Fibroblast of the aortic adventitia (primary cell): ENCODE measurements at places on chromosomes 6 and 20. TPM values are rescaled to one million over a fixed set of nuclear protein-coding genes. Genes with fewer than 3 reads are reported as not detected.

- peak; percentile 26 for DNase-seq
Measured at GRCh38 chr6:28393912-28394662, 5.5 kb downstream of the ZSCAN12 start.

GRCh38 chr20:9458138-9458796, 56.1 kb upstream of the LAMP5 start:
- no peak for DNase-seq

DNA sequence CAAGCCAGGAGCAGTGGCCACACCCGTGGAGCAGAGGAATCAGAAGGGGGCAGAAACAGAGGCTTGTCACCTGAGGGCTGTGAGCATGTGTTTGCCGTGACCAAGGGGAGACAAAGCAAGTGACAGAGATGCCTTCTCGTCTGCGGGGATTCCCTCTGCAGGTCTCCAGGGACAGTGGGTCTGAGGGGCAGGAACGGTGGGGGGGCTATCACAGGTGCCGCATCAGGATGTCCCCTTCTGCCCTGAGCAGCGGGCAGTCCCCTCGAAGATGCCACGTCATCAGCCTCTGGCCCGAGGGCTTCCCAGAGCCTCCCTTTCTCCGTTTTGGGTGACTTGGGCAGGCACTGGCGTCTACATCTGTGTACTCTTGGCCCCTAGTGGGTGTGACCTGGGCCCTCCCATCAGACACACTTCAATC, 338.7 kb downstream of the PREX1 start:
- no peak for DNase-seq

- no peak for DNase-seq
Measured at GRCh38 chr6:75892384-75892783, 143.3 kb downstream of the MYO6 start.

DNA sequence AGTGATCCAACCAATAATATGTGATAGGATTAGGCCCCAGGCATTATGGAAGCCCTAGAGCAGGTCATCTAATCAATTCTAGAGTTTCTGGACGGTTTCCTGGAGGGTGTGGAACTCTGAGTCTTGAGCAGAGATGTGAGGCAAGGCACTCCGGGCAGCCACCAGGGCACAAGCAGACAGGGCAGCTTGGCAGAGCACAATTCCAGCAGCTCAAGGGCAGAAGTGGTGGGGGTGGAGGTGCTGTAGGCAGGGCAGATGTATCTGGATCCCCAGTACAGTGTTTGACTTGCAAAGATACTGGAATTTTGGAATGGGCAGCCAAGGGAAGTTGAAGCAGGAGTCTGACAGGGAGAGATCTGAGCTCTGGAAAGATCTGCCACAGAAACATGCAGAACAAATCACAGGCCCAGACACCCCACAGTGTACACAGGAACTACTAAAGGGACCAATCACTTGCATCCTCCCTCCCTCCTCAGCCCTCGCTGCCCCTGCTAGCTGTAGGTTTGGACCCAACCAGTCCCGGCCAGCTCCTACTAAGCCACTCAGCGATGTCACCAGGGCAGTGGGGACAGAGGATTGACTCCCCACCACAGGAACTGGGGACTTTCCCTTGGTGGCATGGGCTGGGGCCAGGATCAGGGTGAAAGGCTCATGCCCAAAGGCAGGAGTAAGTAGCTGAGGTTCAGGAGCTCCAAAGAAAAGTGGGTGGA, 47.0 kb downstream of the TFEB start:
- DNase-seq = no peak

DNA sequence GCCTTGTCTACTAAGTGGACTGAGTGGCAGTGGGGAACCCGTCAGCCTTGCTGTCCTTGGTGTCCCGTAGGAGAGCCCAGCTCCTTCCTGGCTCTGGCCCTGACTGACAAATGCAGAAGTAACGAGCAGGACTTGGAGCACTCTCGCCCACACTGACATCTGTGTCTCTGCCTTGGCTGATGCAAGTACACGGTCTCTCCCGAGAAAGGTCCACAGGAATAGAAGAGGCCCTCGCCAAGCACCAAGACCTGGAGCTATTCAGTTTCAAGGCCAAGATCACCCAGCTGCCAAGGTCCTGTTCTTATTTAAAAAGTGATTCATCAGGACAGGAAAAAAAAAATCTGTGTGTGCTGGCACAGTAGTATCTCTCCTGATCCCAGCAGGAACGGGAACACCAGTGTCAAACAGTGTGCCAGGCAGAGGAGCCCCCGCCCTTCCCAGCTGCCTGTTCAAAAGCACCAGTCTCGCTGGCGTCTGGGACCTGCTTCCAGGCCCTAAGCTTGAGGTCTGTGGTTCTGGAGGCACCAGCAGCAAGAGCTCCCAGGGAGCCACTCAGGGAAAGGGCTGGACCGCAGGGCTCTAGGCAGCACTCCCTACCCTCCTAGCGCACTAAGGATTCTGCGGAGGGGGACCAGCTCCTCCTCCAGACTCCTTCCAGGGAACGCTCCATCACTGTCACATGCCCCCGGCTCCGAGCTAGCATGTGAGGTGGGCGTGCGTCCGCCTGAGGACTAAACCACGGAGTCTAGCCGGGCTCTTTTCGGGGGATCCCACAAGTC, 376.9 kb downstream of the RNGTT start:
- peak; percentile 60 for DNase-seq

DNA sequence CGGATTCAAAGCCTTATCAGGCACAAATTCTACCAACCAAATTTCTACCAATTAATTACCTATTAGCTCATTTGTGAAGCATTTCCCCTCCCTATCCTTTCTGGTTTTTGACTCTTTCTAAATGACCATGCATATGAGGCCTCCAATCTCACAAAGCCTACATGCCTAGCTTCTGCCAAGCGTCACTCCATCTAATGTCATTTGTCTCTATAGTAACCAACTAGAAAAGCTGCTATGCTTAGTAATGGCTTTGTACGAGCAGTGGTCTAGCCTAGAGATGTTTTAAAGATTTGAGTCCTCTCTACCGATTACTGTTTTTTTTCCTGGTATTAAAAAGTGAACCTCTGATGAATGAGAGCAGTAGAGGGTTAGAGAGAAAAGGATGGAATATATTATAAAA, 4.8 kb upstream of the ASF1A start:
- DNase-seq = no peak

GRCh38 chr6:10391799-10392198, 23.1 kb downstream of the TFAP2A start:
- no peak for DNase-seq

- DNase-seq = peak; percentile 39
Measured at GRCh38 chr6:12608016-12608860, 108.3 kb upstream of the PHACTR1 start.

GRCh38 chr20:43537921-43538877, 20.6 kb upstream of the SGK2 start:
- peak; percentile 79 for DNase-seq

DNA sequence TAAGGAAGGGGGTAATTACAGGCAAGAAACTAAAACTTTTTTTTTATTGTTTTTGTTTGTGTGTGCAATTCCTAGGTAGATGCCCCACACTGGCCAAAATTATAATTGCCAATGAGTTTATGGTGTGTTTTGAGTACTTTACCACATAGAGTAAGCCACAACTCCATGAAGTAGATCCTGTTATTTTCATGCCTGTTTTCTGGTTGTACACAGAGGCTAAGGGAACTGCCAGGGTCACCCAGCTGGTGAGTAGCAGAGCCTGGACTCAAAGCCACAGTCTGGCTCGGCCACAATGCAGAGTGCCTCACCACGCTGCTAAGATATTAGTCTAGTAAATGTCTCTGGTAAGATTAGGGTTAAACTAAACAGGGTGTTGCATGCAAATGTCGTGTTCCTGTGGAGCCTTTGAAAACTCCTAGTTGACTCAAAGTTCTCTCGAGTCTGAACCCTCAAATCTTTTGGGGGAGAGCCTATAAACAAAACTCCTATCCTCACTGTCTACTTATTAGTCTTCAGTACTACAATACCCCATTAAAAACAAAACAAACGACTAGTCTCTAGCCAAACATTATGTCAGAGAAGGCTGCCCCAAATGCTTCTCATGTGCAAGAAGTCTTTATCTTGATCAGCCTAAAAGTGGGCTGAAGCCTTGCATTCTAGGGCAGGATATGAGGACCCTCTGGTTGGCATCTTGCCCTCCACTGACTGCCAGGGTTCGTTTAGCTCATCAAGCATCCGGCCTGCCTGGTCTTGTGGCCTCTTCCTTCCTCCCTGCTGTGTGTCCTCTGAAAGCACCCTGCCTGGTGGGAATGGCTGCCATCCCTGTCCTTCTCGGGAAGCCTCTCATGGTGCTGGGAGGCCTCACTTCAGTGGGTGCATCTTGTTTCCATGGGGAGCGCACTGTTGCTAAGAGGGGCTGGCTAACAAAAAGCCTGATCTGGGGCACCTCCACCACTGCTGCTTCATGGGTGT, 4.2 kb downstream of the DUSP22 start:
- peak; percentile 25 for DNase-seq

GRCh38 chr20:51591871-51592270, 49.4 kb upstream of the NFATC2 start:
- DNase-seq = no peak

- peak; percentile 60 for DNase-seq
Measured at GRCh38 chr20:47544852-47545251, 43.2 kb downstream of the NCOA3 start.

DNA sequence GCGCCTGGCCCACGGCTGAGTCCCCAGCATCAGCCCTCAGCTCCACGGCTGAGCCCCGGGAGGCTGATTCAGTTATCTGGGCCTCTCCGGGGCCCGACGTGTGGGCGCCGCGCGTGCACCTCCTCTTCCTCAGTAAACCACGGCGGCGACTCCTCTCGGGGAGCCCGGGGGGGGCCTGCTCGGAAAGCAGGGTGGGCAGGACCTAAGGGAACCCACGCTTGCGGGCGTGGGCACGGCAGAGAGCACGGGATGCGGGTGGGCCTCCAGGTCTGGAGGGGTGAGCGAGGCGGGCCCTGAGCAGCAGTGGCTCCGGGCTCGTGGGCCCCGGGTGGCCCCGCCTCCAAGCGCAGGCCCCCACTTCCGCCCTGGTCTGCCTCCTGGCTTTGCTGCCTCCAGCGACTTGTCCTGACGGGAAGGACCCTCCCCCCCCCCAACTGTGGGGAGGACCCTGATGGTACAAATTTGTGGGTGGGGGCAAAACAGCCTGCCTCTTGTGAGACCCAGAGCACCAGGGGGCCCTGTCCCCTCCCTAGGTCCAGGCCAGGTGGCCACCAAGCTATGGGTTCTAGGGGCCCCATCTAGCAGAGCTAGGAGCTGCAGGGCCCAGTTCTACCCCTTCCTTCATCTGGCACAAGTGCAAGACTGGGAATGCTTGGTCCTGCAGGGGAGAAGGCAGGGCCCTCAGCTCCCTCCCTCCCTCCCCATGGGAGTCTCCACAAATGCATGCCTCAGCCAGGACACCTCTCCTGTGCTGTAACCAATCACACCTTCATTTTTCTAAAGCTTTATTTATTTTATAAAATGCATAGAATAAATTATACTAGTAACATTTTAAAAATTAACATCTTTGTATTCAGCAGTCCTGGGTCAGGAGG, 16.9 kb downstream of the UCKL1 start:
- no peak for DNase-seq

GRCh38 chr6:24799541-24799915, 811 bp upstream of the ARMH2 start:
- DNase-seq = no peak

GRCh38 chr20:14709439-14709838, 372.0 kb upstream of the FLRT3 start:
- no peak for DNase-seq

GRCh38 chr6:134458857-134459657, 141.1 kb upstream of the SGK1 start:
- no peak for DNase-seq

DNA sequence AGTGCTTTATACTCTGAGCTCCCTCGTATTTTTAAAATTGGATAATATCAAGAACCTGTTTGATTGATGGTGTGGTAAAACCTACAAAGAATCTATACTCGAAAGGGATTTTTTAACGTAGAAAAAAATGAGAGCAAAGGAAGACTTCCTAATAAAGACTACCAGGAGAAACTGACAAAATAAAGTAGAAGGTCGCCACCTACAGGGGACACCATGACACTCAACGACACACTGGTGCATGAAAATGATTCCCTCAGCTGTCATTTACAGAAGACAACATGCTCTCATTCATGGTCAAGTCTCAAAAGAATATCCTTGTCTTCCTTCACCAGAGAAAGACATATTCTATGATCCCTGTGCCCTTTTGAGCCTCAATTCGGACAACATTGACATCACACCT, 10.1 kb upstream of the NHSL1 start:
- DNase-seq = peak; percentile 54

DNA sequence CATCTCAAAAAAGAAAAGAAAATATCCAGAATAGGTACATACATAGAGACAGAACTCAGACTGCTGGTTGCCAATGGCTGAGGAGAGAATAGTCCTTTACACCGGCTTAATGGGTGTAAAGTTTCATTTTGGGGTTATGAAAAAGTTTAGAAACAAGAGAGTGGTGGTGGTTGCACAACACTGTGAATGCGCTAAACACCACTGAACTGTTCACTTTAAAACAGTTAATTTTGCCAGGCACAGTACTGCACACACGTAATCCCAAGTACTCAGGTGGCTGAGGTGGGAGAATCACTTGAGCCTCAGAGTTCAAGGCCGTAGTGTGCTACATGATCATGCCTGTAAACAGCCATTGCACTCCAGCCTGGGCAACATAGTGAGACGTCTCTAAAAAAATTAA, 7.6 kb downstream of the ILRUN start:
- DNase-seq = no peak

GRCh38 chr6:99334526-99335127, 14.8 kb downstream of the FAXC start:
- peak; percentile 53 for DNase-seq

DNA sequence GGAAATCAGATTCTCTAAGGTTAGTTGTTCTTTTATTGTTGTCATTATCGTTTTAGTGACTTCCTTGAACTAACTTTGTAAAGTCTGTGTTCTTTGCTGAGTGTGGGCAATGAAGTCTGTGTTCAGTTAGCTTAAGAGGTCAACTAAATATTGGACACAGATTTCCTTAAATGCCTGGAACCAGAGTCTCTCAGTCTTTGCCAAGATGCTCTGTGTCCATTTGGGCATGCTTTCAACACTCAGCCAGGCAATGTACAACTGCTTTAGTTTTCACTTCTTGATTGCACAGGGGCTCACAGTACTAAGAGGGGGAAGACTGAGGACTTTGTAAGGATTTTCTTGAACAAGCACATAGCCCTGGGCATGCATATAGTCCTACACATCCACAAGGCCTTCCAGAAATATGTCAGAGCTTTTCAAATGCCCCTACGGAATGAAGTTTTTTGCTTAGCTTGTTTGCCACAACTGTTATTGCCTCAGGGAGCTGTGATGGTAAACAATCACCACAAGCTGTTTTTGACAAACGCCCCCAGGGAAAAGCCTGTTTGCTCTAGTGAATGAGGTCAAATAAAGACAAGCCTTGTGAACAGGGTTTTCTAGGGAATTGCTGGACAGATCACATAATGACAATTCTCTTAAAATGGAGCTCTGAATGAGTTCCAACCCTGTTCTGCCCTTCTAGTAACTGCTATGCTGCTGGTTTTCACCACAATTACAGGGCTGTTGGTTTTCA, 82.5 kb downstream of the B3GAT2 start:
- DNase-seq = no peak

GRCh38 chr6:168170841-168171601, 92.0 kb upstream of the FRMD1 start:
- DNase-seq = no peak

The DDX43 gene
- total RNA-seq = 0.99 and 1.6 TPM in 2 replicates

The CEP162 gene
- total RNA-seq = 12.4 and 21.4 TPM in 2 replicates

The GABRR2 gene
- 0.09 TPM in 1 of 2 replicates, not detected in the other for total RNA-seq

The AIF1 gene
- not detected in 2 replicates for total RNA-seq

The ZGPAT gene
- 11.8 and 15.8 TPM in 2 replicates for total RNA-seq

The PRDM1 gene
- total RNA-seq = 1.4 and 2.8 TPM in 2 replicates

The MROH8 gene
- total RNA-seq = 0.49 and 3.1 TPM in 2 replicates

The HLA-DPA1 gene
- 0.18 and 1.8 TPM in 2 replicates for total RNA-seq

The JPH2 gene
- under 0.01 and 0.82 TPM in 2 replicates for total RNA-seq

The LTB gene
- total RNA-seq = not detected in 2 replicates

The LINC00237 gene
- total RNA-seq = not detected in 2 replicates

The BMP5 gene
- total RNA-seq = not detected in 2 replicates

The TSHZ2 gene
- 6.9 and 48.9 TPM in 2 replicates for total RNA-seq

The DEFB132 gene
- total RNA-seq = not detected in 2 replicates
